ENCODE measurements at places on chromosomes 3 and 15.

GRCh38 chr15:39250001-39250400 is 330.9 kb upstream of the THBS1 start:
- no peak for DNase-seq

DNA sequence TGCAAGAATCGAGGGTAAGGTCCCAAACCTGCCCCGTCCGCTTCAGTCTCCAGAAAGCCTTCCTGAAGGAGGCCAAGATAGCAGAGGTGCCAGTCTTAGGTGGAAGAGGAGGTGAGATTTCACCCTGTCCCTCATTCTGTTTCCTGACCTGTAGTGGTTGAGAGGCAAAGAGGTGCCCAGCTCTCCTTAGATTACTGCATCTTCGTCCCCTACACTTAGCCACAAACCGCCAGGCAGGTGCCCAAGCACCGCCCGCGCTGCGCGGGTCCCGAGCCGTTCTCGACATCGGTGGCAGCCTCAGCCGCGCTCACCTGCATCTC is 23.8 kb upstream of the POLG start:
- no peak for DNase-seq

DNA sequence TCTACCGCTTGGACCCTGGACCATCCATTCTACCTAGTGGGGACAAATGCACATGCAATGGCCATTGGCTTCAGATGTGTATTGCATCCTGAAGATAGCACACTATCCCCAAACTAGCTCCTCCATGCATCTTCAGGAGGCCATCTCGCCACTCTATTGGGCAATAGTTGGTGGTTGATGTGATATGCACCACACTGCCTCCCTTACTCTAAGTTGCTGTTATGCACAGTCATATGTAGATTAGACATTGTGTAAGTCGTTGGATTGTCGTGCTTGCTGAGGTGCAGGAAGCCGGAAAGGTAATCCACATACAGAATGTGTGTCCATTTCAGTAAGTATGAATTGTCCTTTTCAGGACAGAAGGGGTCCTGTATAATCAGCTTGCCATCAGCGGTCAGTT is 26.7 kb upstream of the PLA2G4D start:
- no peak for DNase-seq

DNA sequence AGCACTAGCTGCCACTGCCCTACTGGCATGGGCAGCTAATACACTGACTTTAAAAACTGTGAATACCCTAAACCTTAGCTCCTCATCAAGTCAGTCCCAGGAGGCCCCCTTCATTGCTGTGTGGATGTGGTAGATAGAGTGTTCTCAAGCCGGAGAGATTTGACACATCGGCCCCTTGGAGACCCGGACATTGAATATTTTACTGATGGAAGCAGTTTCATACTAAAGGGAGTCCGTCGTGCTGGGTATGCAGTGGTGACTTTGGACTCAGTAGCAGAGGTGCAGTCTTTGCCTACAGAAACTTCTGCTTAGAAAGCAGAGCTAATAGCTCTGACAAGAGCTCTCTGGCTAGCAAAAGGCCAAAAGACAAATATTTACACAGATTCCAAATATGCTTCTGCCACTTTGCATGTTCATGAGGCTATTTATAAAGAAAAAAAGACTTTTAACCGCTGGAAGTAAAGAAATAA is 17.5 kb downstream of the CCR4 start:
- no peak for DNase-seq

DNA sequence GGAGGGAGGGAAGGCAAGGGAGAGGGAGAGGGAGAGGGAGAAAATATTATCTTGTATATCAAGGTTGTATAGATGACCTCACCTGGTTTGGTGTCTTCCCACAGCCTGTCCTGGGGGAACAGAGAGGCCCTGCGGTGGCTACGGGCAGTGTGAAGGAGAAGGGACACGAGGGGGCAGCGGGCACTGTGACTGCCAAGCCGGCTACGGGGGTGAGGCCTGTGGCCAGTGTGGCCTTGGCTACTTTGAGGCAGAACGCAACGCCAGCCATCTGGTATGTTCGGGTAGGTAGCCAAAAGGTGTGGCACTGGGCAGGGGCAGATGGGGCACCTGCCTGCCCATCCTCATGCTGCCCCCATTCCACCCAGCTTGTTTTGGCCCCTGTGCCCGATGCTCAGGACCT is 7.1 kb downstream of the CRELD1 start:
- no peak for DNase-seq

DNA sequence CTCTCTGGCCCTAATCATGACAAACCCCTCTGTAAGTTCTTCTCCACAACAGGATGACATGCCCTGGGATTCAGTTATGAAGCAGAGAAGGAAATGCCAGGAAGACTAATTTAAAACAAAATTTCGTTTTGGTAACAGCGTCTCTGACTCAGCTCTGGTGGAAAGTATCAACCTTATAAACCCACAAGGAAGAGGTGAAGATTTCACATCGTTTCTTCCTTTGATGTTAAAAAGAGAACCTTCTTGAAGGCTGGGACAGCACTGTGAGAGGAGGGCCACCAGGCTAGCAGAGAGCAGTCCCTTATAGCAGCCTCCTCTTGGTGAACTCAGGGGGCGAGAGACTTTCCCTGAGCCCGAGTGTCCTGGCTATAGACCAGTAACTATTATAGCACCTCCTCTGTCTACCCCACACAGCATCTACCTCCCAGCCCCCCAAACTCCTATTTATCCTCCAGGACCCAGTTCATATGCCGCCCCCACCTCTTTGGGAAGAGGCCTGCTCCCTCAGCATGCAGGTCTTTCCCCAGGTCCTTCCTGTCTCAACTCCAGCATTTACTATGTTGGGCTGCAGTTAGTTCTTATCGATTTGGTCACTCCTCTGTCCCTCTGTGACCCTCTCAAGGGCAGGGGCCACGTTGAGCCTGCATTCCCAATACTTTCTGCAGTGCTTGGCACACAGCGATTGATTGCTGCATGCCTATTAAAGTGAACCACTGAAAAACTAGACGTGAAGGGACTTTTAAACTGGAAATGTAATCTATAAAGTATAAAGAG is 321.5 kb upstream of the ICE2 start:
- DNase-seq = no peak

- DNase-seq = no peak
Measured at GRCh38 chr3:139519998-139520737, 19.4 kb downstream of the RBP1 start.

GRCh38 chr3:52085681-52086282 is 29.4 kb upstream of the DUSP7 start:
- DNase-seq = no peak

GRCh38 chr15:71103102-71103676 is 12.1 kb upstream of the THSD4 start:
- no peak for DNase-seq

GRCh38 chr3:171790574-171790897 is 19.7 kb downstream of the PLD1 start:
- DNase-seq = no peak

- DNase-seq = no peak
Measured at GRCh38 chr3:197349368-197349767, 51.0 kb upstream of the DLG1 start.

DNA sequence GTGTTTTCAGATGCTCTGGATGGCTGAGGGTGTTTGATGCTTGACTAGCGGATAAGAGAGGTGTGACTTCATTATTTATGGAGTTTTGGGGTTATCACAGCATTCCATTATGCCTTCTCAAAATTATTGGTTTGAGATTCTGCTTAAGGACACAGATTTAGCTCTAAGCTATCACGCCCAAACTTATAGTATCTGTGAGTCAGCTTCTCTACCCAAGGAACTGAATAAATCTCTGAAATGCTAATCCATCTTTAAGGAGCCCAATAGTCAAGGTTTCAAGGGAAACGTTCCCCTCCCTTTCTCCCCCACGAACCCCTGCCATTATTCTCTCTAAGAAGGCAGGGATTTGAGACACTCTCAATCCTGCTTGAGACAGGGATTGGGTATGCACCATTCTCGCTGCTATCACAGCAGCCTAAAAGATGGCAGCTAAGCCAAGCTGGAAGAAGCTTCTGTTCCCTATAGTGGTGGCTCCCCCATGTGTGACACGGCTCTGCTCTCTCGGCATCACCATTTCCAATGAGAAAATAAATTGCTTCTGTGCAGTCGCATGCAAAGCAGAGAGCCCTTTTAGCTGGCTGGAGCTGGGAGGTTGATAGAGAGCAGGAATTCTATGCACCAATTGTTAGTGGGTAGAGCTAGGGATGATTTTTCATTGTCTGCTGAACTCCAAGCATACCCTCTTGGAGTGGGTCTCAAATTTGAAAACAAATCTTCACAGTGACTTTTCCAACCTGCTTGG is 151.1 kb downstream of the IL20RB start:
- DNase-seq = no peak

- DNase-seq = no peak
Measured at GRCh38 chr3:142035308-142035922, 113.9 kb downstream of the TFDP2 start.

DNA sequence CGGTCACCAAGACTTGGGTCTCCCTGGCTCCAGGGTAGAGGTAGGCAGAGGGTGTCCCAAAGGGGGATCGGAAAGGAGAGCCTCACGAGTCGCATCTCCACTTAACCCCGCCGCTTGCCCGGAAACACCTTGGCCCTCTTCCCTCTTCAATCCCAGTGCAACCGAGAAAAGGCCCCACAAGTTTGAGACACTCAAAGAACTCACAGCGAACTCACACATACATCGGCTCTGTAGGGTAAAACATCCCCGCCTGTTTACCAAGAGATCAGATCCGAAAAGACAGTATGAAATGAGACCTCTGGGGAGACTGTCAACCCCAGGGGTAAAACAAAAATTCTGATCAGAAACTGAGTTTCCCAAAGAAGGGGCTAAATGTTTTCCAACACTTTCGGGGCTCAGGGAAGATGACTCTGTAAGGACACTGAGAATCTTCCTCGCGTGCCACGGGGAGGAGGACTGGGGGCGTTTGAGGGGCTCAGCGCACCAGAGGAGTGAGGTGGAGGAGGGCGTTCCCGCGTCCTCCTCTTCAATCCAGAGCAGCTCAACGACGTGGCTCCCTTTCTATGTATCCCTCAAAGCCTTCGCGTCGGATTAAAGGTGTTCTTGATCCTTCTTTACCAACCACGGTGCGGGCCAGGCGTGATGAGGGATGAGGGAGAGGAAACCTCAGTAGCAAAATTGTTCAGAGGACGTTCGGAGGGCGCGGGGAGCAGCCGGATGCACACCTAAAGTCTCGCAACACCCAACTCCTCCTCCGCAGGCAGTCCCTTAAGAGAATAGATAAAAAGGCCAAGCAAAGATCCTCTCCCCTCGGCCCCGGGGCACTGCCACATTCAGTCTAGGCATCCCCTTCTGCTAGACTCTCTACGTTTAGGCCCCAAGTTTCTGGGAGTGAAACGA is 3.7 kb downstream of the WNT5A start:
- no peak for DNase-seq

GRCh38 chr15:73647259-73648013 is 14.2 kb upstream of the NPTN start:
- no peak for DNase-seq

DNA sequence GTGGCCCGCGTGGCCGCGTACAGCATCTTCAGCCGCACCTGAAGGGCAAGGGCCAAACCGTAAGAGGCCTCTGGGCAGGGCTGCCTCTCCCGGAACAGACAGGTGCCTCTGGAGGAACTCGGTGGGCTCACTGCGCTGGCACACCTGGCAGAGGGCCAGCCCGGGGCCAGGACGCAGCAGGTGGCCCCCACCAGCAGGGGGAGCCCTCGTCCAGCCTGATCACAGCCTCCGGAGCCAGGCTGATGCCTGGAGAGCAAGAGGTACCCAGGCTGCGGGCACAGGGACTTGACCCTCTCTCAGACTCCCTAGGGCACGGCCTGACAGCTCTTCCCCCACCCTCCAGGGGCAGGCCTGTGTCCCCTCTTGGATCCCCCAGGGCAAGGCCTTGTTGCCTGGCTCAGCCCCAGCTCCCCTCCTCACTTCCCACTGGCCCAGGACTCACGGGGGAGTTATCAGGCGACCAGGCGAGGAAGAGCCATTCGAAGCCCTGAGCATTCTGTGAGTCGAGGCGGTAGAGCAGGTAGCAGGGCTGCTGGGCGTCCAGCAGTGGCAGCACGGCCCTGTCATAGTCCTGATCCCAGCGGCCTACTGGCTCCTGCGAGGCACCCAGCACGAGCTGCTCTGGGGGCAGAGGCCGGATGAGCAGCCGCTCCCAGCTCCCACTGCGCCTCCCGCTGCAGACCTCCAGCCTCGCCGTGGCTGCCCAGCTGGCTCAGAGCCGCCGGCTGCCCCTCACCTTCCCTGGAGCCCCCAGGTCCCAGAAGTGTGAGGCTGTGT is 6.2 kb upstream of the TLR9 start:
- DNase-seq = peak; percentile 9

DNA sequence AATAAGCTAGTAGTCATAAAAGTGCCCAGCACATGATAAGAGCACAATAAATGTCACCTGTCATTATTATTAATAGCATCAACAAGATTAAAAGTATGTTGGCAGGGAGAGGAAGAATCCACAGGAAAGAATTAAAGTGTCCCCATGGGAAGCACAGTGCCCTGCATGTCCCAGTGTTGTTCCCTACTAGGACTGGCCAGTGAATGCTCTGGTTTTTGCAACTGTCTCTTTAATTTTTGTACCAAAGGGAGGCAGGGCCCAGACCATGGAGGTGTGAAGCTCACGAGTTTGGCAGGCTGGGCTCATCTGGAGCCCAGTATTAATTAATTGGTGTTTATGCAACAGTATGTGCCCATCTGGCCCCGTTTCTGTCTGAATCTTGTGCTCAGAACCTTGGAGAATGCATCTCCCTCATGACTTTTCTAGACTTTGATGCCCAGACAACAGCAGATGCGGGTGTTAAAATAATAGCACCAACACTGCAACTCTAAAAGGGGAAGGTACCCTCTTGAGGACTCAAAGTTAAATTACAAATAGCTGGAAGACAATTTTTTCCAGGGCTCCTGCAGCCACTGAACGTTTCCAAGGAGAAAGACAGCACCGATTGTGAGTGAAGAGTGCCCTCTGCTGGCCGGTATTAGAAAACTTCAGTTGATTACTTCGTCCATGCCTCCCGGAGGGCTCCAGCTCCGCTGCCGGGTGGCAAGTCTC is 71.9 kb upstream of the SPATA12 start:
- peak; percentile 62 for DNase-seq

DNA sequence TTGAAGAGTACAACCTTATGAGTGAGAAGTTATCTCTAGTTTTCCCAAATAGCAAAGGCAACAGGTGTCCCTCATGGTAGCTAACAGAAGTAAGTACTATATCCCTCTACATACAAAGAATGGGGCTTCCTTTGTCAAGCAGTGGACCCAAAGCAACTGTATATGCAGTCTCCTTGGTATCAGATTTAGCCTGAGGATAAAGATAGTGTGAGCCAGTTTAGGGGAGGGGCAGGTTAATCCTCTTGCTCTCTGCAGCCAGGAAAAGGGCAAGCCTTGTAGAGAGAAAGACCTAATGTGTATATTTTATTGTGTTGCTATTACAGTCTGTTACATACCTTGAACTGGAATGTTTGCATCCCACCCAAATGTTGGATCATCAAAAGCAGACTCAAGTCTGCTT is 117.9 kb upstream of the COL8A1 start:
- DNase-seq = no peak

DNA sequence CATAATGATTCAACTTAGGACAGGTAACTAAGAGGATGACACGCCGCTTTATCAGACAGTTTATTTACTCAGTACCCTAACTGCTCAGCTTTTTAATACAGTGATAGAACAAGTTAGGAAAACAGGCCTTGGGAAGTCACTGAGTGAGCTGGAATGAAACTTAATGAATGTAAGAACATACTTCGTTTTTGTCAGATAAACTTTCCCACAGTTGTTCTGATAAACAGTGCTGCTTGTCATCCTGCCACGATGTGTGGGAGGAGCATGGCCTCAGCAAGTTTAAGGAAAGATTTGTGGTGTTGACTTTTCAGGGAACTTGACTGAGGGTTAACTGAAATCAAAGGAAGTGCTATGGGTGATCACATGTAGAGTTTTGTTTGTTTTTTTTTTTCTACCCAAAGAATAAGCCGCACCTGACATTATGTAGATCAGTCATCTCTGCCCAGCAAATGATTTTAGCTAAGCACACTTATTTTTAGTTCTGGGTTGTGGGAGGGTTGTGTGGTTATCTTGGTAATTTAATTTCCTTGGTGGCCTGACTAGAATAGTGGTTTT is 5.6 kb upstream of the P2RY14 start:
- DNase-seq = no peak

Data from NCI-H748 treated with DMSO at 0.1 percent for 48 hours (cell line).